Mucosa of descending colon (tissue), 3 donors: ENCODE measurements at places on chromosomes 7 and 10. TPM values are rescaled to one million over a fixed set of nuclear protein-coding genes. Genes with fewer than 3 reads are reported as not detected.

The PLPP4 gene
- total RNA-seq, result not detected

The PROSER2 gene
- total RNA-seq, result 3.9 TPM

- peak; percentile 41 for DNase-seq
Measured at GRCh38 chr10:46544989-46545791, 11.3 kb downstream of the GPRIN2 start.

- DNase-seq, result no peak
Measured at GRCh38 chr7:158663428-158663741, 41.2 kb downstream of the NCAPG2 start.

DNA sequence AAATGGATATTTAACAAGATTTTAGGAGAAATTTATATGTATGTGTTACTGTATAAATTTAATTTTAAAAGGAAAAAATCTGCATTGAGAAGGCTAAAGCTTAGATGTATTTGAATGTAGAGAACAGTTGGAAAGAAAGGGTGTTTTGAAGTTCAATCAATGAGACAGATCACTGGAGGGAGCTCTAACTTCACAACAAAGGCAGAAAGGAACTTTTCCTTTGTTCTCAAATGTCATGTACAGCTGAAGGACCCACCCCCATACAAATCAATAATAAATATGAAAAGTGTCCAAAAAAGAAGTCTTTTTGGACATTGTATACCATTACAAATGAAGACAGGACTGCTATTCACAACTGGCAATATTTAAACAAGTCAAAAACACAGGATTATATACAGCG is 403.4 kb downstream of the DNAJB9 start:
- DNase-seq, result no peak

The RBM48 gene
- 8.7 TPM for total RNA-seq

DNA sequence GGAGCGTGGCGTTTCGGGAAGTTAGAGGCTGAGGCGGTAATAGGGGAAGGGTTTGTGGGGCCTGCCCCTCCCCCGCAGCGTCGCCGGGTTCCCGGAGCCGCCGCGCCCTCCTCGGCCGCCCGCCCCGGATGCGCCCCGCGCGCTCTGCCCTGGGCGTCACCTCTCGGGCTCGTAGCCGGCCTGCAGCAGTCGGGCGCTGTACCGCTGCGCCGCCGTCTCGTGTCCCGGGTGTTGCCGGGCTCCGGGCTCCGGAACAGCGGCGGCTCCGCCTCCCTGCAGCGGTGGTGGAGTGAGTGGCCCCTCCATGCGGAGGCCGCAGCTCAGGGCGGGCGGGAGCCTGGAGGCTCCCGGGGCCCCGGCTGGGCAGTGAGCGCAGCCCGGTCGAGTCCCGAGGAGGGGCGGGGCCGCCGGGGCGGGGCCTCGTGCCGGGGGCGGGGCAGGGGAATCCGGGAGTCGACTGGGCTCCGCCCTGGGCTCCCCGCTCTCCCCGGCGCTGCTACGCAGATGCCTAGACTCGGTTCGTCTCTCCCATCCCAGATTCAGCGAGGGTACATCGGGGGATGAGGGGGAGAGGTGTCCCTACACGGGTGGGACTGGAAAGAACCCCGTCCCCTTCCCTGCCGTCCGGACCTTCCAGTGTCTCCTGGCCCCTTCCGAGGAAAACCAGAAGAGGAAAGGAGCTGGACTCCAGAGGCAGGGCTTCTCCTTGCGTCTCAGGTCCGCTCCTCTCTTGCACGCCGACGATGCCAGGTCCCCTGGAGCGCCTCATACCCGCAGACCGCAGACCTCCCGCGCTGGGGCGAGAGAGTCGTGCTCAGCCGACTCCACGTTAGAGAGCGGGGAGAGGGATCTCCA is at the start of gene IMPDH1:
Gene IMPDH1, minus strand, starts transcription at position 387 of the 855 bp plus-strand sequence. Its CDS starts 81 bp downstream, at position 306.
- DNase-seq, result peak; percentile 96

- DNase-seq, result no peak
Measured at GRCh38 chr10:4941540-4942330, 21.5 kb upstream of the AKR1C1 start.

The MYL7 gene
- total RNA-seq, result 2.0 TPM

The ENTPD1 gene
- 7.1 TPM for total RNA-seq

GRCh38 chr7:144672869-144673268 is 163.0 kb downstream of the TPK1 start:
- DNase-seq, result no peak

GRCh38 chr10:44065788-44066526 is 318.9 kb downstream of the CXCL12 start:
- DNase-seq, result no peak

- no peak for DNase-seq
Measured at GRCh38 chr7:136652635-136653370, 215.6 kb upstream of the CHRM2 start.

GRCh38 chr10:16887565-16887964 is 70.3 kb upstream of the RSU1 start:
- DNase-seq, result no peak

DNA sequence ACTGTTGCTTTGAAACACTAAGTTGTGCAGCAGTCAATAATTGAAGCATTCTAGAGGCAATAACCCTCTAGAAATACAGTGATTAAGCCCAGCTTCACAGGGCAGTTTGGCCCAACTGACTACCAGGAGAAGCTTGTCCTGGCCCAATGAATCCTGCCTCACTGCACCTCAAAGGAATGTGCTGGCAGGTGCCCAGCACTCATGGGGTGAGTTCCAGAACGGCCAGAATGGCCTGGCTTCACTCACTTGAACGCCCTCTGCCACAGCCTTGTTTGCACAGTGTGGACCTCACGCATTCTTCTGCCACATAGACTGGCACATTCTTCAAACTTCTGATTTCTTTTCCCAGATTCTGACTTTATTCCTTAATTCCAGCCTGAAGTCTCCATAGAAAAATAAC is 6.6 kb upstream of the ITIH2 start:
- DNase-seq, result no peak

- no peak for DNase-seq
Measured at GRCh38 chr7:2864204-2864985, 20.3 kb upstream of the GNA12 start.

GRCh38 chr10:122102869-122103525 is 114.0 kb downstream of the TACC2 start:
- DNase-seq, result no peak

- no peak for DNase-seq
Measured at GRCh38 chr10:5788969-5789368, 24.3 kb downstream of the GDI2 start.

The ASAH2 gene
- 4.4 TPM for total RNA-seq

The BICC1 gene
- 1.1 TPM for total RNA-seq

DNA sequence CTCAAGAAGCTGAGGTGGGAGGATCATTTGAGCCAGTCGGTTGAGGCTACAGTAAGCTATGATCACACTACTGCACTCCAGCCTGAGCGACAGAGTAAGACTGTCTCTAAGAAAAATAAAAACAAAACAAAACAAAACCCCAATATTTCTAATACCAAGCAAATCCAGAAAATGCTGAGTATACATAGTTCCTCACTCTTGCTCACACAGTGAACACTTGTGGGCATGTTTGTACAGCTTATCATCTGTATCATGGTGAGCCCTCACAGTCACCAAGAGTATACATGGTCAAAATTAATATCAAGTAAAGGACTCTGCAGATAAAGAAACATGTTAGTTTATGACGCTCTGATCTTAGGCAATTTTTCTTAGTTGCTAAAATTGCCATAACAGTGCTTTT is 41.5 kb upstream of the C10orf67 start:
- no peak for DNase-seq

- no peak for DNase-seq
Measured at GRCh38 chr10:51366044-51366443, 291.8 kb downstream of the PRKG1 start.

The WNT16 gene
- total RNA-seq, result 1.4 TPM

- DNase-seq, result no peak
Measured at GRCh38 chr7:29256693-29257002, 62.1 kb downstream of the CHN2 start.

The ZNF25 gene
- 4.0 TPM for total RNA-seq

The DKK1 gene
- total RNA-seq, result 1.5 TPM

- no peak for DNase-seq
Measured at GRCh38 chr10:72567421-72567820, 58.5 kb downstream of the MICU1 start.

GRCh38 chr7:2537981-2538851 is 17.1 kb downstream of the BRAT1 start:
- DNase-seq, result no peak

GRCh38 chr7:46352004-46352954 is 431.2 kb upstream of the IGFBP3 start:
- peak; percentile 31 for DNase-seq

- DNase-seq, result no peak
Measured at GRCh38 chr7:92875719-92876118, 39.3 kb upstream of the CDK6 start.

GRCh38 chr10:61542596-61542995 is 89.4 kb upstream of the TMEM26 start:
- DNase-seq, result no peak

DNA sequence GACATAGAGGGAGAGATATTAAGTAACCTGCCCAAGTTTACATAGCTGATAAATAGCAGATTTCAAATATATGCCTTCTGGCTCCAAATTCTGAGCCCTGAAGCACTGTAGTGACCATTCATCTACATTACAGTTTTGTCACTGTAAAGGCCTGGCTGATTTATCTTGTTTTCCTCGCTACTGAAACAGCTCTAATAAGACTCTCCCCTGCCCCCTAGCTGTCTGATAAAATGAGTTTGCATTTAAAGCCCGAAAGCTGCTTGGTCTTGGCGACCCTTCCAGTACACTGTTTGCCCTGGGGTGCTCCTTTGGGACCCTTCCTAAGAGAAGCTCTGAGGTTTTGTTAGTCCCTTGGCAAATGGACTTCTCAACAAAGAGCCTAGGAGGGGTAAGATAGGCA is 59.7 kb upstream of the RAB11FIP2 start:
- DNase-seq, result no peak
